ENCODE measurements at places on chromosomes 2 and 18.
A peak's percentile ranks its signal among the peaks of the same experiment; 100 is the strongest.

DNA sequence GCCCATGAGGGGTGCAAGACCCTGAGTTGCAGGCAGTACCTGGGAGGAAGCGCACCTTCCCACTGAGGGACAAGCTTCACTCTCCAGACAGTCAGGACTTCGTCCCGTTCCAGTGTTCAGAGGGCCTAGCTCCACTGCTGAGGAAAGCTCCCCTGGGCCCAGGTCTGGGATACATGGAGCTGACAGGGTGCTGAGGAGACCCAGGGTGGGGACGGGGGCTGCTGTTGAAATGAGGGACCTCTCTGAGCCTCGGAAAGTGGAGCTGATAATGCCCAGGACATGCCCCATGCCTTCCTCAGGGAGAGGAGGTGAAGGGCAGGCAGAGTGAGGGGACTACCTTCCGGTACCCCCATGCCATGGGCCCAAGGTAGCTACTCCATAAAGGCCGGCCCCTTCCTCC is 169.2 kb upstream of the MYCN start:
- DNase-seq: no peak

GRCh38 chr2:19609266-19609665 is 250.8 kb upstream of the OSR1 start:
- DNase-seq: no peak

- DNase-seq: peak; percentile 93
Observed at GRCh38 chr2:8836971-8837794, at the start of gene KIDINS220. KIDINS220 (minus strand) TSS chr2:8837613; CDS start chr2:8827093, 10,520 bp downstream.

DNA sequence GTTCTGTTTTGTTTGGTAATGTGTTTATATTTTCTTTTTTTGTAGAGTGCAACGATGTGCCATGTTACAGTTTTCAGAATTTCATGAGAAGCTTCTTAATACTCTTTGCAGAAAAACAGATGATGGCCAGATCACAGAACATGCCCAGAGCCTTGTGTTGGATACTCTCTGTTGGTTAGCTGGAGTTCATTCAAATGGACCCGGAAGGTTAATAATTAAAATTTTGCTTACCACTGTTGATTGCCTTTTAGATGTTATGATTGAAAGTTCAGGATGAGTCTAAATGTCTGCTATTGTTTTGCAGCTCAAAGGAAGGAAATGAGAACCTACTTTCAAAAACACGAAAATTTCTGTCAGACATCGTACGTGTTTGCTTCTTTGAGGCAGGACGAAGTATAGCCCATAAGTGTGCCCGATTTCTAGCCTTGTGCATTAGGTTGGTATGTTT is 85.2 kb downstream of the BIRC6 start:
- DNase-seq: no peak

DNA sequence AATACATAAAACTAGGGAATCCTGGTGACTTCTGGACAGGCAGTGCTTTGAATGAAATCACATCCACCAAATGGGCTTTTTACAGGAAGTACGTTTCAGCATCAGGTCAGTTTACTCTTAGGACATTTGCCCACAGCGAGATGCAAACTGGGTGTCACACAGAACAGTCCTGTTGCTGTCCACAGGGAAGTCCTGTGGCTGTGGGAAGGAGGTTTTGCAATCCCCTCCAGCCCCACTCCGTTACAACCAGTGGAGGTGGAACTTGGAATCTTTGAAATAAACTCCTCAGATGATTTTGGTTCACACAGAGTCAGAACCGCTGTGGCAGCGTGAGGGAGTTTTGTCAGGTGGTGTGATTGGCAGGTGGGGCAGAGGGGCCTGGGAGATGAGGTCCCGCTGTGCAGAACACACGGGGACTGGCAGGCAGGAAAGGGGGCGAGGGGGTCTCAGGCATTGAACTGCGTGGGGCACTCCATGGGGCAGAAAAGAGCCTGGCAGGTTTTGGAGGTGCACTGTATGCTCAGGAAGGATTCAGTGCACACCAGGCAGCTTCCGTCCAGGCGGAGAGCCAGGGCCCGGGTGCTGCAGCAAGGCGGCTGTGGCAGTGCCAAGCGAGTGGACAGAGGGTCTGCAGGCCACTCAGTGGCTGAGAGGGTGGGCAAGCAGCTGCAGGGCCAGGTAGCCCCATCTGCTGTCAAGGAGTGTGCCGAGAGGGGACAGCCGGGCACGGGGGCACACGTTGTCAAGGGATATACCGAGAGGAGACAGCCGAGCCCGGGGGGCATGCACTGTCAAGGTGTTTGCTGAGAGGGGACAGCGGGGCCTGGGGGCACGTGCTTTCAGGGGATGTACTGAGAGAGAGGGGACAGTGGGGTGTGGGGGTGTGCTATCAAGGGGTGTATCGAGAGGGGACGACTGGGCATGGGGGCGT is 148.7 kb downstream of the LDLRAD4 start:
- no peak for DNase-seq

DNA sequence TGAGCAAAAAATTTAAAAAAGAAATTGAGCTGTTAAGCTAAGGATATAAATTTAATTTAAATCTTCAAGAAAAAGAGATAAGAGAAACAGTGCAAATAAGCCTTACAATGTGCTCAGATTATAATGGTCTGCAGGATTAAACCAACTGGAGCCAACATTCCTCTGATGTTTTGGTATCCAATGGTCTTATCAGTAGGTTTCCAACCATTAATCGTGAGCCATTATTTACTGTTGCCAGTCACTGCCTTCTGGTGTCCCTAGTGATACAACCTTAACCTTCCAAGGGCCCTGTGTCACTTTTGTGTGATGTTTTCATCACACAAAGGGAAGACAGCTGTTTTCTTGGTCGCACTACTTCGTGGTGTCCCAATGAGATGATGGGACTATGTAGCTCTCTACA is 134.5 kb upstream of the CTAGE1 start:
- no peak for DNase-seq

DNA sequence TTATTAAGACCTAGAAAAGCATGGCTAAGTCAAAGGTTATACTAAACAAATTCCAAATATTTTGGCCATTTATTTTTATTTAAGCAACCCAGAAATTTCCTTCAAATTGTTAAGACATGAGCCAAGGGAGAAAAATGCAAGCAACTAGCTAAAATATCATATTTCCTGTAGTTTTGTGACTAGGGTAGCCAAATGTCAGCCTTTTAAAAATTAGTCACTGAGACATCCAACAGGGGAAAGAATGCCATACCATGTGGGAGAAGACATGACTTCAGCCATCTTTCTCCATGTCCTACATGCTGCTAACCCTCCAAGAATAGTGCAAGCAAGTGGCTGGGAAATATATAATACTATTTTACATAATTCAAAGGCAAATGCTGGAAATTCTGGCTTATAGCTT is 197.9 kb downstream of the DSEL start:
- DNase-seq: no peak

- DNase-seq: peak; percentile 32
Observed at GRCh38 chr2:162890690-162891311, 52.2 kb upstream of the KCNH7 start.

DNA sequence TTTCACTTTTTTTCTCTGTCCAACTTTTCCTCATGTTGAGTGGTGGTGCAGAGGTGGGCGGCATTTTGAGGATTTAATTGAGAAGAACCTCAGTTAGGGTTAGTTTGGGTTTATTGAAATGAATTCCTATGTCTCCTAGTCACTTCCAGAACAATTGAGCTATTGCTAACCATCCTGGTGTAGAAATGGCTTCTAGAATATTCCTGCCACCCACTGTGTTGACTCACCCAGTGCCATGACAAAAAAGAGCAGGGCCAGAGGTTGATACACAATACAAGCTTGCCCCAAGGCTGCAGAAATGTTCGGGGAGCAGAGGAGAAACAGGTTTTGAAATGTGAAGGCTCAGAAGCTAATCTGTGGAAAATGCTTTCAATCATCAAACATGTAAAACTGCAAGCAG is 167.1 kb upstream of the TRIB2 start:
- DNase-seq: no peak

- no peak for DNase-seq
Observed at GRCh38 chr18:76847916-76848315, 25.6 kb downstream of the ZNF236 start.

DNA sequence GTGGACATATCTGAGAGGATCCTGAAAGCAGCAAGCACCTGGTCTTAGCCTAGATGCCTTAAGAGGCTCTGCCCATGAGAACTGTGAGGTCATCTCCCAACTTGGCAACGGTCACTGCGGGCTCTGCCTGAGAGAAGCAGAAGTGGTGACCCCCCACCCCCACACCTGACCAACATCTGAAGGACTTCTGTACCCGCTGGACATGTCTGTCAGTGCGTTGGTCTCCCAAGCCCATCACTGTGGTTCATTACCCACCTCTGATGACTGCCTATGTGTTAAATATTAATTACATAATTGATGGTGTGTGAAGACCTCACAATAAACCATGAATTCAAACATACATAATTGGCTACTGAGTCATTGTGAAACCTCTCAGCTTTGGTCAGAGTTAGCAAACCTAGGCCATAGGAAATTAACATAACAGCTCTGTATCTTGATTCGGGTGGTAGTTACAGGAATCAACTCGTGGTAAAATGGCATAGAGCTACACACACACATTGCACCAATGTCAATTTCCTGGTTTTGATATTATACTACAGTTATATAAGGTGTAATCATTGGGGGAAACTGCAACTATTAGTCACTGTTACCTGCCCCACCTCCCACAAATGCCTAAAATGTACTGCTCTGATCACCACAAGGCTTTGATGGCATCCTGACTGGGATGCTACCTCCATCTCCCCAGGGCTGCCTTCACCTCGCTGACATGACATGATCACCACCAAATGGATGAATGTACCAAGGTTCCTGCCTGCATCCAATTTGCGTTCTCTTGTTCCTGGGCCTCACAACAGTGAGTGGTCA is 4.3 kb upstream of the GALNT1 start:
- DNase-seq: no peak

- peak; percentile 75 for DNase-seq
Observed at GRCh38 chr2:241577413-241578122, 19.0 kb downstream of the BOK start.

DNA sequence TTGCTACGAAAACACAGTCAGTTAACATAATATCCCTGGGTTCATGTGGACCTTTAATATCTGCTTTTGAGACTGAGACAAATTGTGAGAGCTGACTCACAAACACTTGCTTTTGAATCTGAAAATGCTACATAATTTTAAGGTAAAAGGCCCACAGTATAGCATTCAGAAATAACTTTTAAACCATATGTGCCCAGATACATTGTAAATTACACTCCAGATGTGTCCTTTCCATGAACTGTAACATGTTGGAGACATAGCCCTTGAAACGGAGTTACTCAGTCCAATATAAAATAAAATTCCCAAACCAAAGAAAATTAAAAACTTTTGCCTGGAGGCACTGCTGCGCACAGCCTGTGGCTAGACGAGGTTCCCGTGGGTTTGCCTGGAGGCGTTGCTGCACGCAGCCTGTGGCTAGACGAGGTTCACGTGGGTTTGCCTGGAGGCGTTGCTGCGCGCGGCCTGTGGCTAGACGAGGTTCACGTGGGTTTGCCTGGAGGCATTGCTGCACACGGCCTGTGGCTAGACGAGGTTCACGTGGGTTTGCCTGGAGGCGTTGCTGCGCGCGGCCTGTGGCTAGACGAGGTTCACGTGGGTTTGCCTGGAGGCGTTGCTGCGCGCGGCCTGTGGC is 131.9 kb upstream of the ALKAL2 start:
- DNase-seq: peak; percentile 57

DNA sequence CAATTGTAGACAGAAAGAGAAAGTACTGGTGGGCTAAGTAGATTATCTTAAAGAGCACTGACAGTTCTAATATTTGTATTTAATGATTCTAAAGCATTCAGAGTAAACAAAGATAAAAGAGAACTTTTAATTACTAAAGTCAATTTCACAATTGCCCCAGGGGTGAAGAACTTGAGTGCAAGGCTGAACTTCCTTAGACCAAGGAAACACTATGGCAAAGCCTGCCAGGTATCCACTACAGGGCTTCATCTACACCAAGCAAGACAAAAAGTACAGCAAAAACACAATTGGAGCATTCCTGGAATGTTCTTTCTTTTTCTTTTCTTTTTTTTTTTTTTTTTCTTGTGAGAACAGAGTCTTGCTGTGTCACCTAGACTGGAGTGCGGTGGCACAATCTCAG is 46.9 kb upstream of the NDUFV2 start:
- no peak for DNase-seq

- DNase-seq: no peak
Observed at GRCh38 chr2:96403481-96403880, 67.9 kb downstream of the NCAPH start.

GRCh38 chr2:11187083-11187619 is 31.9 kb downstream of the SLC66A3 start:
- DNase-seq: no peak

DNA sequence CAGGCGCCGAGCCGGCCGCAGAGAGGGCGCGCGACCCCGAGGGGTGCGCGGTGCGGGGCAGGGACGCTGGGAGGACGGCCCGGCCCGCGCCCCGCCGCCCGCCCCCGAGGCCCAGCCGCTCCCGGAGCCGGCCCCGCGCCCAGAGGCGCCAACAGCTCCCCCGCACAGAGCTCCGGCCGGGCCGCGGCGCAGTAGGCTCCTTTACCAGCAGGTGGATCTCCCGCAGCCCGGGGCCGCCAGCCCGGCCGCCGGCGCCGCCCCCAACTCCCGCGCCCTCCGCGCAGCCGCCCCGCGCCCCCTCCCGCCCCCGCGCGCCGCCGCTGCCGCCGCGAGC is 258 bp downstream of the MGAT4A start:
- DNase-seq: peak; percentile 44

- DNase-seq: peak; percentile 40
Observed at GRCh38 chr2:41791523-41791922, 256.3 kb upstream of the PKDCC start.

DNA sequence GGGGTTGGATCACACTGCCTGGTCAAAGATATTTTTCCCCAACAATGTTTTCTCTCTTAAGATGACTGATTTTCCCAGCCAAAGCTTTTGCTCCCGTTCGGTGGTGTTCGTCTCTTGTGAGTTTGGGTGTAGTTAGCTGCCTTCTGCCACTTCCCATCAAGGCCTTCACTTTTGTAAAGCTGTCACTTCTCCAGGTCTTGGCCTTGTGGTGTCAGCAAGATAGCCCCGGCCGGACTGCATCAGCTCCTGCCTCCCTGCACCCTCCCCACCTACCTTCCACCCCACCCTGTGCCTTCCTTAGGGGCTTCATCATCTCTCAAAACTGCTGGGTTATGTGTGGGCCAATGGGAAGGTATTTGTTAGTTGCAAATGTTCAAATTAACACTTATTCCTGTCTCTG is 228.9 kb downstream of the BCL11A start:
- no peak for DNase-seq

DNA sequence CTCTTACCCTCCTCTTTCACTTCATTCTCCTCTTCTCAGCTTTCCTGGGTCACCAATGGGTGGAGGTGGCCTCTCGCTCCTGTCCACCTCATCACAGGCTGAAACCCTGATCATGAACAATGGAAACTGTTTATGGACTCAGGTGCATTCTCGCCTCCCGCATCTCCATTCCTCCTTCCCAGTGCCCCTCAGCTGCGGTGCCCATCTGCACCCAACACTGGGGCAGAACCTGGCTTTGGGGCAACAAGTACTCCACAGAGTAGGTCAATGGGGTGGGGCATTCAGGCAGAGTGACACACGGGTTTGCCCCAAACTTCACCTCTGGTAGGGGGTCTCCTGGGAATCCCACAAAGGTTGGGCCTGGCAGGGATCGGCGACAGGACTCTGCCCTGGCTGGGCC is 199.5 kb downstream of the RTP5 start:
- no peak for DNase-seq
